NCI-H2029 (cell line): ENCODE measurements at places on chromosomes 3 and 15.

GRCh38 chr15:77557564-77557963 lies 75.1 kb downstream of the LINGO1 start:
- DNase-seq: no peak

DNA sequence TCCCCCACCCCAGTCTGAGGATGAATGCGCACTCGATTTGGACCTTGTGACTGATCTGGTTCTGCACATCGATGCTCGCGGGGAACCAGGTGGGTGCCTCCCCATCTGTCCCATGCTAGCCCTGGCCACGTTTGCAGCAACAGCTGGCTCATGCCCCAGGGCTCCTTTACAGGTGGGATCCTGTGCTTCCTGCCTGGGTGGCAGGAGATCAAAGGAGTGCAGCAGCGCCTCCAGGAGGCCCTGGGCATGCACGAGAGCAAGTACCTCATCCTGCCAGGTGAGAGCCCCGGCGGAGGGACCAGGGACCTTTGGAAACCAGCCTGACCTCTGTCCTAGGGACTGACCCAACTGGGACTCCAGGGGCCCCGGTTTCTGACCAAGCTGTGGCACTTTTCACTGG lies 44.3 kb downstream of the DHX30 start:
- no peak for DNase-seq

- DNase-seq: no peak
Measured at GRCh38 chr15:101672298-101672697, 20.1 kb upstream of the TM2D3 start.

DNA sequence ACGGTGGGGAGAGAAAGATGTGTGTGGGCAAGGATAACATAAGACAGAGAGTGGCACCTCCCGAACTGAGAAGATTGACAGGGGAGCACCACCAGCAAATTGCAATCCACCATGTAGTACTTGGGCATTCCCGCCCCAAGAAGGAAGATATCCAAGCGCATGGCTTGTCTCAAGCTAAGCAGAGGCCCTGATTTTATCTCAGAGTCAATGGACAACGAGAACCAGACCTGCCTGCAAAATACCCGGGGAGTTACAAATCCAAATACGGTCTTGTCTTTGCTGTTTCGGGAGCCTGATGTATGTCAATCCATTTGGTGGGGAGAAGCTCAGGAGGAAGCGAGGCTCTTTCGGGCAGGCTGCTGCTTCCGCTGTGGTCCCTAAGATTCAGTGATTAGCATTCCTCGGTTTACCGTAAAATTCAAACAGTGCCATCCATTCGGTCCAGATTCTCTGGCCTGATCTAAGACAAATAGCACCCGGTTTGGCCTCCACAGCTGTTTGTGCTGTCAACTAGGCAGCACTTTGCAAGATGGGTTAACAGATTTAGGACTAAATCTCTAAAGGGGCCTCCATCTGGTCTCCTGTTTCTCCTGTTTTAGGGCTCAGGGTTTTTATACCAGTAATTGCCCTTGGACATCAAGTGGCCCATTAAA lies 97.7 kb upstream of the WNT5A start:
- no peak for DNase-seq

DNA sequence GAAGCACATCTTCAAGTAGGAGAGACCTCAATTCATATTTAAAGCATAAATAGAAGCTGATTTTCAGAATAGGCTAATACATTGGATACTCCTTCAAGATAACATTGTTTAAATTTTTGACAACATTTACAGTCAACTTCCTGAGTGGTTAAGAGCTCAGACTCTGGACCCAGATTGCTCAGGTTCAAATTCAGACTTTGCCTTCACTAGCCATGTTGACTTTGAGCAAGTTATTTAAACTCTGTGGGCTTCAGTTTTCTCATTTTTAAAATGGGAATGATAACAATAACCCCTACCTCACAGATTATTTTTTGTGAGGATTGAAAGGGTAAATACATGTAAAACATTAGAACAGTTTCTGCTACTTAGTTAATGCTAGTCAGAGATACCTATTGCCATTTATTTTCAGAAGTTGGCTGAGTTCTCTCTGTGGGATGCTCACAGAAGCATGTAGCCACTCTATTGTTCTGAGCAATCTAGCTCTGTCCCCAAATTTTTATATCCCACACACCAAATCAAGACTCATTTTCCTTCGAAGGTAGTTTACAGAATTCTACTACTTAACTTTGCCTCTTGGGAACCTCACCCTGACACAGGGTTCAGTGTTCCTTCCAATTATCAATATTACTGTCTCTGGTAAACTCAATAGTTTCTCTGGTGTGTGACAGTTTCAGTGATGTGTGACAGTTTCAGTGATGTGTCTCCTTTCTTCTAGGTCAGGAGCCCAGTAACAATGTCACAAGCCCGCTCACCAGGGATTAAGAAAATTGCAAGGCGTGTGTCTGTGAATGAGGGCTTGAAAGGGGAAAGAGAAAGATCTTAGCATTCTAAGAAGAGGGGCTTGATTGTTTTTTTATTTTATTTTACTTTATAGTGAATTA lies 79.4 kb upstream of the OSTN start:
- DNase-seq: no peak

DNA sequence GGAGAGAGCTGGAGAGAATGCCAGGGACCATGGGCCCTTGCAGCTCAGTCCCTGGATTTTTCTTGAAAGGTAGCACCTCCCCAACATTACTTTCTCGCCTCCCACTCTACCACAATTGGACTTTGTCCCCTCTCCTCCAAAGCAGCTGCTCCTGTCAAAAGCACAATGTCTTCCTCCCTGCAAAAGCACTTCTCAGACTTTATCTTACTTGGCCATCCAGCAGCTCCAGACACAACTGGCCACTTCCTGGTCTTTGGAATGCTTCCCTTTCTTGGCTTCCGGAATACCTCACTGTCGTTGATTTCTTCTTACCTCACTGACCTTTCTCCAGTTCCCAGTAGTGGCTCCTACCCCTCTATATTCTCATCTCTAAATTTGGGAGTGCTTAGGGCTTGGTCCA lies 134.6 kb upstream of the PROK2 start:
- DNase-seq: no peak

DNA sequence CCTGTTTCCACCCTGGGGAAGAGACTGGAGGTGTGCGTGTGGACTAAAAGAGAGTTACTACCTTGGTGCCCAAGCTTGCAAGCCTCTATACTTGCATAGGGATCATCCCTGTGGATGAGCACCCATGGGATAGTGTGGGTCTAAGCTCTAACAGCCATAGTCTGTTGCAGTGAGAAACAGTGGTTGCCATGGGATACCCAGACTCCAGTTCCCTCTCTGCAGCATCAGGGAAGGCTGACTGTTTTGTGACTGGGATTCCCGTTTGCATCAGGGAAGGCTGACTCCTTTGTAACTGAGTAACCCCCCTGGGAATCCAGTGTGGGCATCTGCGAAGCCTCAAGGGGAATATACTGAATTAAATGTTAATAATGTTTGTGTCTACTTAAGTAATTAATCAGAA lies 196.1 kb downstream of the ZNF621 start:
- DNase-seq: no peak

DNA sequence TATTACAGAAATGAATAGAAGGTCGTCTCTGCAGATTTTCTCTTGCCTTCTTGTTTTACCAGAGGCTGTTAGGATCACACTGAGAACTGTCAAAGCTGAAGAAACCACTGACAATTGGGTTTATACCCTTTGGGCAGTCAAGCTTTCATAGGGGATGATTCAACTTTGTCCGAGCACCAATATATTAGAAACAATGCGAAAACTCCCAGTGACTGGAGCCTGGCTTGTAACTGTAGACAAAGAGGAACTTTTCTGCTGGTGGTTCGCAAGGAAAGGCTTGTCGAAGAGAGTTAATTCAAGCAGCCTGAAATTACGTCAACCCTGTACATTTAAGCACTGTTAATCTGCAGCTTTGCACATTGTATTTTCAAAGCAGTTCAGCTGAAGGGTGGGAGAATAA lies 193.2 kb upstream of the ZNF385D start:
- no peak for DNase-seq

- DNase-seq: no peak
Measured at GRCh38 chr15:96332637-96333121, 2.2 kb downstream of the NR2F2 start.
